ENCODE measurements at places on chromosomes 2 and 18.

DNA sequence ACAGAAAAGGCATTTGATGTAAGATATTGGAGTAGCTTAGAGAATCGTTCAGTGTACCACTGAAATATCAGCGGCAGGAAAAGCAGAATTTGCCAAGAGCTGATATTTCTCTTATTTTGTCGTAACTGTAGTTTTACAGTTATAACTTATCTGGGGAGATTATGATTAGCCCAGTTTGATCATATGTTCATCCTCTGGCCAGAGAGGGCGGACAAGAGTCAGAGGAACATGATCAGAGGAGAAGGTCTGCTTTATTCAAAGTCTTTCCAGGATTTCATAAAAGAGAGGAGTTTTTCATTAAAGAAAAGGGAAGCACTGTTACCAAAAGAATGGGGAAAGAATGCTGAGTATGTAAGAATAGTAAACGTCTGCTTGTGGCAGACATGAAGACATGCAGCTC, 1655.6 kb downstream of the DPP10 start:
- no peak for DNase-seq

DNA sequence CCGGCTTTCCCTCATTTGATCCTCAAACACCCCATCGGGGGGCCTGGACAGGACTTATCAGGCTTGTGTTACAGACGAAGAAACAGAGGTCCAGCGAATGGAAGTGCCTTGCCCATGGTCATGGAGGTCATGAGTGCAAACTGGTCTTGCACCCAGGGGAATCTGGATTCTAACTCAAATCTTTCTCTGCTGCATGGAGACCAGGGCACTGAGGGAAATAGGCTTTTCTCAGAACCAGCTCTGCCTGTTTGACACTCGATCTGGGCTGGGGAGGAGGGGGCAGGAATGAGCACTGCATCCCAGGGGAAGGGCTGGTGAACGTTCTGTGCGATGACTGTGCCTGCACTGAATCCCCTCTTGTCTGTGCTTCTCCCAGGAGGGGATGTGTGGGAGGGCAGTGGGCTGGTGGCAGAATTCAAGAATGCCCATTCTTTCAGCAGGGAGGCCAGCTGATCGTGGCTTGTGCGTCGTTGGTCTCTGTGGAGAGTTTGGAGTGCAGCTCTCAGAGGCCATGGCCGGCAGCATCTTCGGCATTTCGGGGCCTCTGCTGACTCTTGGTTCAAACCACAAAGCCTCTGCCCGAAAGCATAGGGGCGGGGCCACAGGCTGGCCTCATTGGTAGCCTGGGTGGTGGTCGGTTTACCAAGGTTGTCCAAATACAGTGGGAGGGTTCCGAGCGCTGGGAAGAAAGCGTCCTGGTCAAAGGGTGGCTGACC, 171.6 kb downstream of the DDX1 start:
- DNase-seq = no peak

DNA sequence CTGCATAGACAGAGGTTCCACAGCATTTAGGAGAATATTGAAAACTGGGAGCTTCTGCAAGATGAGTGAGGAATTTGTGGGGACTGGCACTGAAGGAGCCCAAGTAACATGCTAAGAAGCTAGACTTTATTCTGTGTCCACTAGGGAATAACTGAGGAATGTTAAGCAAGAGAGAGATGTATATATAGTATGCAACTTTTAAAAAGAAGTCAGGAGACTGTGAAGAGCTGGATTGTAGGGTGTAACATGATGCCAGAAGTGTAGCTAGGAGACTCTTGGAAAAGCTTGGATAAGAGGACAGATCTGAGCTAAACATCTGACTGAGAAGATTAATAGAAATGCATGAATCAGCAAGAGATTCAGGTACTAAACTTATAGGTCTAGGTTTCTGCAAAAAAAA, 270.6 kb upstream of the MMADHC start:
- no peak for DNase-seq

DNA sequence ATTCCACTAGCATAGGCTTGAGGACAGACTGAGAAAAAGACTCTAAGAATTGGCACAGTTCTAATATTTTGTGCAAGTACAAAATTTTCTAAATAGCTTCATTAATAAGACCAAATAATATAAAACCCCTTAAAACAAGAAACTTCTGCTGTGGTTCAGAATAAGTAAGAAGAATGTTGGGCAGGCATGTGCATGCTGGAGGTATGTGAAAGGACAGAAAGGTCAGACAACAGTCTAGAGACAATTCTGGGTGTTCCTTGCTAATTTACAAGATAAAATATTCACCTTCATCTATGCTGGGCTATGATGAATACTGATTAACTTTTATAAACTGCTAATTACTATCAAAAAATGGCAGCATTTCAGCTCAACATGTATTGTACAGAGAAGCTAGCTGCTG, 14.9 kb downstream of the CEBPZOS start:
- no peak for DNase-seq

DNA sequence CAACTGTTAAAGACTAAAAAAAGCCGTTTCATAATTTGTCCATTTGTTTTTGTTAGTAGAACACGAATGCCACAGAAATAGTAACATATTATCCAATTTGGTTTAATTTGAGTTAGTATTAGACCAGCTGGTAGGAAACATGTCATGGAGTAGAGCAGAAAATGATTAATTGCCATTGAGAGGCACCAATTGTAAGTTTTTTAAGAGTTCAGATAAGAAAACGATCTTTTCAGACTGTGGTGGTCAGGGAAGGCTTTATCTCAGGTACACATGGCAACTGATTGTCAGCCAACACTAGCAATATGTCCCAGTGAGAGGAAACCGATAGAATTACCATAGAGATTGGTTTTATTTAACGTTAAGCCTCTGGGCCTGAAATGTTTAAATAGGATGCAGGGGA, 438.2 kb upstream of the MAP2 start:
- no peak for DNase-seq

- no peak for DNase-seq
Measured at GRCh38 chr2:31940920-31941319, 69.9 kb downstream of the MEMO1 start.

- DNase-seq = no peak
Measured at GRCh38 chr18:48992133-48992532, 41.4 kb upstream of the SMAD7 start.

- DNase-seq = no peak
Measured at GRCh38 chr2:43319541-43319940, 93.1 kb upstream of the ZFP36L2 start.

DNA sequence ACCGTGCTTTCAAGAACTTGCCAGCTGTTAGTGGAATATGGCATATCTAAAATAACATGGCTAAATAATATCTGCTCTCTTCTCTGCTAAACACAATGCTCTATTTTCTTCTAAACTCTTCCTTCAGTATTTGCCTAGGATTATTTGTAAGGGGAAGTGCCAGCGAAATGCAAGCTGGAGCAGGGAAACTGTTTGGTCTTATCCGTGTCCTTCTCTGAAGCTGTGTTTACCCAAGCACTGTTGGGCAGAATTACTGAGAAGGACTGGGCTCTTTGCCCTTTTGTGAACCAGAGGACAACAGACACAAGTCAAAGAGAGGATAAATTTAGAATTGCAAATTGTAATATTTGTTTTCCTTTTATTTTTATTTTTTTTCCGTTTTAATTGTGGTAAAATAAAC, 23.6 kb downstream of the CPO start:
- DNase-seq = no peak

- no peak for DNase-seq
Measured at GRCh38 chr18:41371156-41372045, 583.6 kb upstream of the PIK3C3 start.

DNA sequence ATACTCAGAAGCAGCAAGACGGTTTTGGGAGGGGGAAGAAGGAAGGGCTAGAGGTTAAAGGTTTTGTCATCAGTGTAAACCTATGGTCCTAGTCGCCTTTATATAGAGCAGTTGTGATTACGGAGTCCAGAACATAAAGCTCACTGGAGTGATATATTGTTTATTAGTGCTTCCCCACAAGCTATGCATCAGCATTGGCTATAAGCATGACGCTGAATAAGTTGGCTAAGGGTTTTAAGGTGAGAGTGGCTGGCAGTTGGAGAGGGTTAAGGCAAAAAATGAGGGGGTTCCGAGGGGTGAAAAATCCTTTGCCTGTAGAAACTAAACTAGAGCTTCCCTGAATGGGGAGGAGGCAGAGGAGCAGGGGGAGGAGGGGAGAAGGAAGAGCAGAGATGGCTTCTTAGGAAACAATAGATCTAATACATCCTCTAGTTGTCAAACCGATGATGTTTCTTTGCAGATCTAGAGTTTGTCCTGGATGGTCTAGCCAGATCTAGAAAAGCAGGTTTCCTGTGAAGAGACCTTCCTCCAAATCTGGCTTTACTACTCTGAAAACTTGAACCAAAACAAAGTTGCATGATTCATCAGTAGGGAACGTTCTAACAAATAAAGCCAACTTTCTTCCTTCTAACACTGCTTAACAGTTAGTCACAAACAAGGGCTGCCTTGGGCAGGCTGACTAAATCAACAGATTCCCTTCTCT, 2.5 kb downstream of the KLF7 start:
- DNase-seq = no peak

- DNase-seq = no peak
Measured at GRCh38 chr18:22345718-22346117, 72.0 kb downstream of the CTAGE1 start.

DNA sequence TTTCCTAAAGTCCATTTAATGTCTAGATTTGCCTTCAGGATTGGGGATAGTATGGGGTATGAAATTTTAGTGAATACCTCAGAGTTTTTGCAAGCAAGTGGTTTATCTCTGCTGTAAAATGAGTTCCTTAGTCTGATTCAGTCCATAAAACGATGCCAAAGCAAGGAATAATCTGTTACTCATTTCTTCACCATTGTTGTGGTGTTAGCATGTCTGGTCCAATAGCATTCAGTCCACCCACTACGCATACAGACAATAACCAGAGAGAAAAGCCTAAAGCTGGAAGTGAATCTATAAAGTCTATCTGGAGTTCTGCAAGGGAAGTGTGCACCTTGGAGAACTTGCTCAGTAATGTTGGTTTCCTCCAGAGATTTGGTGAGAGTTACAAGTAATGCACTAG, 12.9 kb upstream of the DPP4 start:
- no peak for DNase-seq

DNA sequence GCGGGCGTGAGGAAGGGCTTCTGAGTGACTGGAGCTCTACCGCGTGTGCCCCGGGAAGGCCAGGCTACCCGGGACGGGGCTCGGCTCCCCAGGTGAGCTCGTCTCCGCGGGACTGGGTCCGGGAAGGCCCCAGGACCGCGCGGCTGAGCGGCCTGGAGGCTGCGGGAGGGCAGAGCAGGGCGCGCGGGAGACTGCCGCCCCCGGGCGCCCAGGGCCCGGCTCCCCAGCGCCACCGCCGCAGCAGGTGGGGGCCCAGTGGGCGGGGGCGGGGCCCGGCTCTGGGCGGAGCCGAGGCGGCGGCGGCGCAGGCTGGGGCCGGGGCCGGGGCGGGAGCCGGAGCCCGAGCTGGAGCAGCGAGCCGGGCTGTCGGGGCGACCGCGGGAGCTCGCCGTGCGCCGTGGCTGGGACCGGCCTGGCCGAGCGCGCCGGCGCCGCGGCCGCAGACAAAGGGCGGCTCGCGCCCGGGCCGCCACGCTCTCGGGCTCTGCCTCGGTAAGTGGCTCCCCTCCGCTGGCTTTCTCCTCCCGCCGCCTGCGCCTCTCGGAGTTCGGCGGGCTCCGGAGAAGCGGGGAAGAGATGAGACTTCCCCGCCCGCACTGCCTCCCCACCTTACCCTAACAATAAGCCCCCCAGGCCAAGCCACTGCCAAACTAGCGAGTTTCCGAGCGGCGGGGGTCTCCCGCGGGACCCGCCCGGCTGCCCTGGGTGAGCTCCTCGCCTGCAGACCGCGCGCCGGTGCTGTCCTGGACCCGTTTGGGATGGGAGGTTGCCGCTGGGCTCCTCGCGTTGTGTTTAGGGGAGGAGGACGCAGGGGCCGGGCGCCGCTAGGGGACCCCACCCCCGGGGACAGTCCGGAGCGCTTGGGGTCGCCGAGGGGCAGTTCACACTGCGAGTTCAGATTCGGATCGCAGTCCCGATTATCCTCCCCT, at the start of gene MAPK4:
Gene MAPK4, plus strand, starts transcription at position 336 of the 929 bp plus-strand sequence. CDS start 103,872 bp downstream, outside the sequence.
- DNase-seq = peak; percentile 38

DNA sequence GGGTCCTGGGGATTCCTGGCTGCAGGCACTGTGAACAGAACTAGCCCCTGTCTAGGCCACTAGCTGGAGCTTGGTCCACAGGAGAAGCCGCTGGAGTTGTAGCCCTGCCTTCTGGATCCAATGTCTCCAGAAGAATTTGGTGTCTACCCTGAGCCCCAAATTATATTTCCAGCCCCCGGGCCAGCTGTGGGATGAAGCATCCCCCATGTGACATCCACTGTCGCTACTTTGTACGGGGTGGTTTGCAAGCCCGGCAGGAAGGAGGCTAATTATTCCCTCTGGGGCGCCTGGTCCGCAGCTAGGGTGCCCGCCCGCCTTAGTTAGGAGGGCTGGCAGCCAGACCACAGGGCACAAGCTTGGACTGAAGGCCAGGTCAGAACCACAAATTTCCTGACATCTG, 106.5 kb downstream of the SMAD7 start:
- DNase-seq = no peak

DNA sequence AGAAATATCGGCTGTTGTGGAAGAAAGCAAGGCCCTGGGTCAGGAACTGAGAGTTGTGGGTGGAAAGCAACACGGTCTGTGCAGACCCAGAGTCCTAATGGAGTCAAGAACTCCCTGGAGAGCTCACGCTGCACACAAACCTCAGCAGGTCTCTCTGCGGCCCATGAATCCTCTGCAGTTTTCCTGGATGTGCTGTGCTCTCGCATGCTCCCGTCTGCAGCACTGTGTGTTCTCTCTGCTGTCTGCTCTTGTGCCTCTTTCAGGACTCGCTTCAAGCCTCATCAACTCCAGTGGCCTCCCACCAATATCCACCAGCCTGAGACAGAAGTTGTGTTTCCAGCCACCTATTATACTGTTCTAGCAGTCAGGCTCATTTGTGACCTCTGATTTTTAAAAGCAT, 24.3 kb downstream of the RNU4ATAC start:
- peak; percentile 22 for DNase-seq

- DNase-seq = no peak
Measured at GRCh38 chr2:42368817-42369531, 8.0 kb upstream of the COX7A2L start.

GRCh38 chr2:170141865-170142264, 36.1 kb upstream of the MYO3B start:
- no peak for DNase-seq

Data from NCI-H2171 (cell line).